ENCODE measurements at places on chromosomes 4 and X.

- DNase-seq, result no peak
Measured at GRCh38 chrX:103726477-103726876, 15.8 kb downstream of the TMEM31 start.

- DNase-seq, result no peak
Measured at GRCh38 chr4:1209821-1210220, 37.4 kb upstream of the SPON2 start.

- DNase-seq, result no peak
Measured at GRCh38 chrX:151132531-151132930, 43.9 kb upstream of the GPR50 start.

GRCh38 chr4:5527211-5527610, 181.1 kb downstream of the EVC2 start:
- no peak for DNase-seq

- DNase-seq, result no peak
Measured at GRCh38 chr4:44927399-44928380, 201.3 kb upstream of the GNPDA2 start.

GRCh38 chr4:145168581-145169187, 11.7 kb downstream of the OTUD4 start:
- peak; percentile 53 for DNase-seq

DNA sequence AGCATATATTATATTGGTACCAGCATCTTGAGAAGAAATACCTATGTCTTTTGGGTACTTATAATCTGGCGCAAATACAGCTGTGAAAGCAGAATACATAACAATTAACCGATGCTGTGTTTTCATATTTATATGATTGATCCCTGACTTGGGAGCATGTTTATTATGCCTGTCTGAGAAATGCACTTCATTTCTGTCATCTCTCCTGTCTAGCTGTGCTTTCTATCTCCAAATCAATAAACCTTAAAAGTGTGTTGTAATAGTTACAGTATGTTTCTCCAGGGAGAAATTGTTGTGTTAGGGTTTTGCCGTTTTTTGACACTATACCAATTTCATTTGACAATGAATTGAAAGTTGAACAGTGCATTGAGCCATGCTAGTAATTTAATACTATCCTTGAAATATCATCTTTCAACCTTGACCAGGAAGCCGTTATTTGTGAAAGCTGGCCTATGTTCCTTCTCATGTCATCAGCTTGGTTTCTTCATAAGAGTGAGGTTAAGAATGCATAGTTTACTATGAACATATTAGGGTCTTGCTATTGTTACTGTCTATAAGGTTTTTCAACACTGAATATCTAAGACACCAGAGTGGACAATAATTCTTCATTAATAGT, 206.2 kb upstream of the PCDH18 start:
- no peak for DNase-seq

DNA sequence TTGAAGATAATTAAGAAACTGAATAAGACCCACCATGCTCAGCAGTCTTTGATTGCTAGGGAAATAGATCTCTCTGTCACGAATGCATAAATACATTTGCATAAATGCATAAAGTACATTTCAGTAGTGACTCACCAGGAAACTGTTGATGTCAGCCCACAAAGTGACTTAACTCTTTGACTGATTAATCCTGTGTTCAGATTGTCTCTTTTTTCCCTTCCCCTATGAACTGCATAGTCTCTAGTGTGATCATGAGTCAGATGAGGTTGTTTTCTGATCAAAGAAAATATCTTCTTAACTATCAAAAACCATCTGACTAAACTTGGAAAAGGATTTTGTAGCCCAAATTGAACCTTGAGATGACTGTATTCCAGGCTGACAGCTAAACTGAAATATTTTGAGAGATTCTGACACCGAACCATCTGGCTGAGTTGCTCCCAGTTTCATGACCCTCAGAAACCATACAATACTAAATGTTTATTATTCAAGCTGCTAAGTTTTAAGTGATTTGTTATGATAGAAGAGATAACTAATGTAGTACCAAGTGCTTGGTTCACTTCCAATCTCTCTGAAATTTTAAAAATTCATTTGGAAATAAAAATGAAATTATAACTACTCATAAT, 1381.5 kb upstream of the AGA start:
- DNase-seq, result no peak

- DNase-seq, result peak; percentile 72
Measured at GRCh38 chr4:48203819-48204218, 65.8 kb downstream of the TEC start.

DNA sequence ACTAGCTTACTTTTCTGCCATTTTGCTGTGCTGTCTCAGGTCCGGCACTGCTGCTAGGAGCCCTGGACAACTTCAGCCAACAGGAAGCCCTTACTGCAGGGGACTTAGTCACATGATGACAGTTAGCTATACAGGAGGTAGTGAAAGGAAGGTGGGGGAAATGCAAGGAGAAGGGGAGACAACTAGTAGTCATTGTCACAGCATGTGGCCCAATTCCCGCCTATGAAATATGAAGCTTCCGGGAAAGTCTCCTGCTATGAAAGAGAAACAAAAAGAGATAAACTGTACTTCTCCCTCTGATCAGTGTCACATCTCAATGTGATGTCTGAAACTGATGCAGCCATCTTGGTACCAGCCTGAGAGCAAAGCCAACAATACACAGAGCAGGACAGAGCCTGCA, 71.6 kb downstream of the AMELX start:
- no peak for DNase-seq

- no peak for DNase-seq
Measured at GRCh38 chr4:86508436-86508835, 85.7 kb upstream of the PTPN13 start.

All from hematopoietic multipotent progenitor cell treated with erythropoietin and hydrocortisone succinate and interleukin-3 and kit ligand, for 15 days (in vitro differentiated cells).